ENCODE measurements at places on chromosomes 7 and 10. TPM values are rescaled to one million over a fixed set of nuclear protein-coding genes. Genes with fewer than 3 reads are reported as not detected.

MSS51 gene
- total RNA-seq, result 0.54 TPM

FAM241B gene
- 0.18 TPM for total RNA-seq

SLIT1 gene
- not detected for total RNA-seq

SLC39A12 gene
- total RNA-seq, result under 0.01 TPM

MYL7 gene
- total RNA-seq, result not detected

FAM24B gene
- 9.7 TPM for total RNA-seq

HABP2 gene
- total RNA-seq, result not detected

CSGALNACT2 gene
- 15.0 TPM for total RNA-seq

UBN2 gene
- total RNA-seq, result 5.0 TPM

SKIDA1 gene
- total RNA-seq, result 0.36 TPM

BTBD16 gene
- total RNA-seq, result 0.09 TPM

IDI2 gene
- not detected for total RNA-seq

RTKN2 gene
- total RNA-seq, result 0.09 TPM

ARMH3 gene
- 6.6 TPM for total RNA-seq

ANXA8L1 gene
- total RNA-seq, result not detected

GIMAP5 gene
- 42.8 TPM for total RNA-seq

GARIN1A gene
- total RNA-seq, result 0.28 TPM

AKR1C2 gene
- total RNA-seq, result not detected

ASB10 gene
- total RNA-seq, result not detected

INMT gene
- total RNA-seq, result 0.28 TPM

CCZ1 gene
- total RNA-seq, result 54.8 TPM

PTPRN2 gene
- 0.85 TPM for total RNA-seq

BRAT1 gene
- 21.1 TPM for total RNA-seq

CROT gene
- 7.6 TPM for total RNA-seq

TYW1 gene
- 17.7 TPM for total RNA-seq

LIPN gene
- total RNA-seq, result not detected

PTPRZ1 gene
- 0.56 TPM for total RNA-seq

ASZ1 gene
- not detected for total RNA-seq

DNAJC12 gene
- 0.45 TPM for total RNA-seq

RADIL gene
- total RNA-seq, result 1.0 TPM

SSC4D gene
- 0.47 TPM for total RNA-seq

C10orf62 gene
- not detected for total RNA-seq

UNCX gene
- not detected for total RNA-seq

DDX21 gene
- total RNA-seq, result 120 TPM

COL1A2 gene
- 1,191 TPM for total RNA-seq

HOXA1 gene
- total RNA-seq, result 0.54 TPM

CASP2 gene
- total RNA-seq, result 15.5 TPM

PIP gene
- total RNA-seq, result not detected

NME8 gene
- total RNA-seq, result not detected

All from endothelial cell of coronary artery (primary cell).